ENCODE measurements at places on chromosomes 13 and 19. TPM values are rescaled to one million over a fixed set of nuclear protein-coding genes. Genes with fewer than 3 reads are reported as not detected.

The MAP4K1 gene
- polyA plus RNA-seq = 232 TPM

The SHISA2 gene
- polyA plus RNA-seq = not detected

The CLEC17A gene
- polyA plus RNA-seq = 180 TPM

The ZIC2 gene
- polyA plus RNA-seq = not detected

DNA sequence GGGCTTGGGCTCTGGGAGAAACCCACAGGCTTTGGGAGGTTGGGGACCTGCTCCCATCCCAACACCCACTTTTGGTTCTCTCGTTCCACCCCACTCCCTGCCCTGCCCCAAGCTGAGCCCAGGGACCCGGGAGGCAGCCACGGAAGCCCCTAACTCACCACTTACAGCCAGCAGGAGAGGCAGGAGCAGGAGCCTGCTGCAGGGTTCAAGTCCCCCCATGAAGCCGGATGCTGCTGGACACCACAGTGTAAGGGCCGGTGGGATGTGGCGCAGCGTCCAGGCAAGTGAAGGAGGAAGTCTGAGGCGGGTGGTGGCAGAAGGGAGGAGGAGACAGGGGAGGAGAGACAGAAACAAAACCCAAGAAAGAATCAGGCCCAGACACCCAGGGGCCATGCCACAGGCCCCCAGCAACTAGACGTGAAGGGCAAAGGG lies at the start of gene TYROBP:
TYROBP (minus strand) TSS at position 286 of the 432 bp plus-strand sequence; CDS start at position 219, 67 bp downstream.
- no peaks in the 10 kb centered on the region for H3K36me3 ChIP-seq
- H3K27me3 ChIP-seq = no peaks in the 10 kb centered on the region
- DNase-seq = peak; percentile 32
- H3K4me1 ChIP-seq = peaks cover 44% of the 10 kb centered on the region
- peak within 1 kb of the TSS; percentile 26 for H3K4me3 ChIP-seq

- DNase-seq = peak; percentile 82
- H3K36me3 ChIP-seq = no peaks in the 10 kb centered on the region
- H3K4me1 ChIP-seq = peaks cover 27% of the 10 kb centered on the region
- no peaks in the 10 kb centered on the region for H3K27me3 ChIP-seq
- H3K27ac ChIP-seq = no peak overlapping the region
- H3K4me3 ChIP-seq = peak overlapping the region; percentile 28
These were observed 2.4 kb upstream of the ARGLU1 start for GRCh38 chr13:106570299-106570852.

- H3K4me1 ChIP-seq = no peaks in the 10 kb centered on the region
- no peak overlapping the region for H3K27ac ChIP-seq
- DNase-seq = no peak
- H3K36me3 ChIP-seq = no peaks in the 10 kb centered on the region
- H3K27me3 ChIP-seq = no peaks in the 10 kb centered on the region
These were observed 538.5 kb downstream of the GPC6 start for GRCh38 chr13:93765062-93765461.

DNA sequence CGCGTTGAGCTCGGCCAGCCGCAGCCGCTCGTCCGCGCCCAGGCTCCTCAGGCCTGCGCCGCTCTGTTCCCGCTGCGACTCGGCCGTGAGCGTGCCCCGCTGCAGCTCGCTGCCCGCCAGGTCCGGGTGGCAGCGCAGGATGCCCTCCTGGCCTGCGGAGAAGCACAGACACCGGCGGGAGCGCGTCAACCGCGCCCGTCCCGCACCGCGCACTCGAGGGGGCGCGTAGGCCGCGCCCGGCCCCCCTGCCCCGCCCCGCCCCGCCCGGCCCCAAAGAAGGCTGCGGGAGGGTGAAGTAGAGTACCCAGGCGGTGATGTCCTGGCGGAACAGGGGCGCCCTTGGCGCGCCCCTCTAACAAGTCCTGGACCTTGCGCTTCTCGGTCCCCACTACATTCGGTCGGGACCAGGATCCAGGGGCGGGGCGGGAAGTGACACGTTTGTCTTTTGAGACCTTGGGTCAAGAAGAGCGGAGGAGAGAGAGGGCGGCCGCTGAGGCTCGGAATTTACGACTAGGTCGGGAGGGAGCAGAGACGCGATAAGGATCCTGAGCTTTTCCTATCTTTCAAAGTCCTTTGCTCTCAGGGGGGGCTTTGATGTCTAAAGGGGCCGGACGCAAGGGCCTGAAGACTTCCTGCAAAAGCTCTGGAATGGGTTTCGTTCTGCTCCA lies 9.3 kb upstream of the CDX2 start:
- no peaks in the 10 kb centered on the region for H3K27me3 ChIP-seq
- DNase-seq = no peak
- no peak overlapping the region for H3K4me3 ChIP-seq
- H3K36me3 ChIP-seq = no peaks in the 10 kb centered on the region

DNA sequence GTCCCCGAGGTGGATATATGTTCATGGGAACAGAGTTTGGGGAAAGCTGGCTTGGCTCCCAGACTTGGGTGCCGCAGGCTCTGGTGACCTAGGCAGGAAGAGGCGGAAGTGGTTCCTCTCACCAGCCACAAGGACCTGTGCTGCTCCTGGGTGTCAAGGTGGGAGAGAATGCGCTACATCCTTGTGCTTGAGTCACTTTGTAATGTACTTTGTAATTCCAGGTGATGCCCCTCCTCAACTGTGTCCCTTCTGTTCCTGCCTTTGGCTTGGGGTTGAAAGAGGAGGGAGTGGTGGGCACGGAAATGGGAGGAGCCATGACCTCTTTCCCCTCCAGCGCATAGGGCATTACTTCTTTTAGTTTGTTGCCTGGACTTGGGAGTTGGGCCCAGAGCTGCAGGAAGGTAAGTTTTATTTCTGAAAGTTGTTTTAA lies 10.9 kb downstream of the GARRE1 start:
- H3K4me1 ChIP-seq = peaks cover 41% of the 10 kb centered on the region
- H3K36me3 ChIP-seq = no peaks in the 10 kb centered on the region
- H3K27me3 ChIP-seq = no peaks in the 10 kb centered on the region
- no peak overlapping the region for H3K4me3 ChIP-seq

- no peak for DNase-seq
- no peaks in the 10 kb centered on the region for H3K4me1 ChIP-seq
- no peak overlapping the region for H3K27ac ChIP-seq
- H3K27me3 ChIP-seq = no peaks in the 10 kb centered on the region
- no peak overlapping the region for H3K4me3 ChIP-seq
These were observed 123.4 kb upstream of the ARGLU1 start for GRCh38 chr13:106691341-106691740.

DNA sequence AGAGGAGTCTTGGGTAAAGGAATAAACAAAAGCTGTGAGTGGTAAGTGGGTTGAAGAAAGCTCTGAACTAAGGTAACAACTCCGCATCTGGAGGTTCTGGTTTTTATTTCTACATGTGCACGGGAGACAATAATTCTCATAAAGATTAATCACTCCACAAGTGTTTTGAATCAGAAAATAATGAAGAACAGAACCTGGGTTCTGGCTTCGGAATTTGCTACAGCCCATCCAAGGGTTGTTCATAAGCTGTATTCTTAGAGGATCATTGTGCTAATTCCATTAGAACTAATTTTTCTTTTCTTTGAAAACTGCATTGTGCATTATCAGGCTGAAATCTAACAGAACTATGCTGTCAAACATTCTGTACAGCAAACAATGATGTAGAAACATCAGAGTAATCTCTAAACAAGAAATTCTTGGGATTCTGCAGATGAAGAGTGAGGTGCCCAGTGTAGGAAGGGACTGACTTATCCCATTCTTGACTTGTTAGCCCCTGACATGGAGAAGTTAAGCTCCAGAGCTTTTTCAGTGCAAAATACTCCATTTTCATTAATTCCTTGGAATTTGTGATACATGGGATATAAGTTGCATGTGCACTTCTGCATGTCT lies 368.2 kb downstream of the COG6 start:
- H3K4me1 ChIP-seq = peaks cover 13% of the 10 kb centered on the region
- H3K36me3 ChIP-seq = no peaks in the 10 kb centered on the region
- H3K27me3 ChIP-seq = no peaks in the 10 kb centered on the region
- no peak overlapping the region for H3K4me3 ChIP-seq

DNA sequence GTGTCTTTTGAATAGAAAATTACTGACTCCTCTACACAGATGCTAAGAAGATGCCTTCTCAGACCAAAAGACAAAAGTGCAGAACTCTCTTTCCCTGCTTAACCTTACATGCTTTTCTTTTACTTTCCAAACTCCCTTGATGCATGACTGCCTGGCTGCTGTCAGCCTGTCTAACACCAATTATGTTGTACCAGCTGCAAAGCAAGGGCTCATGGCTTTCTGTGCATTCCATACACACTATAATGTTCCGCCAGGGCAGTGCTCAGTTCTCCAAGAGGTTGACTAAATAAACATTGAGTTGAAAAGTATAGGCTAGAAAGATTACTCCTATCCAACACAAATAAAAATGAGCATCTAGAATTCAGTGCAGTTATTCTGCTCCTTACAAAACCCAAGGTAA lies 330.4 kb upstream of the NBEA start:
- H3K4me1 ChIP-seq = no peaks in the 10 kb centered on the region
- H3K27me3 ChIP-seq = no peaks in the 10 kb centered on the region
- H3K36me3 ChIP-seq = no peaks in the 10 kb centered on the region
- H3K4me3 ChIP-seq = no peak overlapping the region
- H3K27ac ChIP-seq = no peak overlapping the region
- no peak for DNase-seq

- H3K4me3 ChIP-seq = no peak overlapping the region
- H3K27ac ChIP-seq = no peak overlapping the region
- H3K27me3 ChIP-seq = no peaks in the 10 kb centered on the region
- H3K4me1 ChIP-seq = no peaks in the 10 kb centered on the region
- no peaks in the 10 kb centered on the region for H3K36me3 ChIP-seq
- no peak for DNase-seq
These were observed 62.1 kb upstream of the GSX1 start for GRCh38 chr13:27730191-27730590.

DNA sequence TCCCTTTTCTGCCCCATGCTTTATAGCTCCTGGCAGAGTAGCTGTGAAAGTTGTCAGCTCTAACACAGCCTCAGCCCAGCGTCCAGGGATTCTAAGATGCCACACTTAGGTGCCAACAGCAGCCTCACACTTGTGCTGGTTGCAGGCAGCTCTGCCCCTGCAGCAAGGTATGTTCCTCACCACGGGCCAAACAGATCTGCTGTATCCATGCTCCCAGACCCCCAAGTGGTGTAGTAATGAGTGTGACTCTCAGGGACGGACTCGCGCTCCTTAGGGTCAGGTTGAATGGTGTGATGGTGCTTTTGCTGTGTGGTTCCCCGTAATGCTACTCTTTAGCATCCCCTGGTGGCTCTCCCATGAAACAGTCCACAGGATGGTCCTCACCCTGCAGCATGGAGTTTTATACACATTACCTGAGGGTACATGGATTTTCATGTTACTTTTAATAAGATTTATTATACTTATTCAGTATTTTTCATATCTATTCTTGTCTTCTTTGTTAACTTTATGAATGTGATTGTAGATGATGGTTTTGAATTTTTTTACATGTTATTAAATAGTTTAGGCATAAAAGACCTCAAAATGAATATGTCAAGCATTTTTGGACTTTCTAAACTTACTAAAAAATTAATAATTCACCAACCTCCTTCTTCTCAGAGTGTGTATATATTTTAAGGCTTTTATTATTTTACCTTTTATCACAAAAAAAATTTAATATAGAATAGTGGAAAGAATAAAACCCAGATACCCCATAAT lies 232.5 kb downstream of the SLC7A1 start:
- H3K27ac ChIP-seq = no peak overlapping the region
- no peak overlapping the region for H3K4me3 ChIP-seq
- no peaks in the 10 kb centered on the region for H3K4me1 ChIP-seq
- no peaks in the 10 kb centered on the region for H3K27me3 ChIP-seq
- H3K36me3 ChIP-seq = no peaks in the 10 kb centered on the region
- peak; percentile 66 for DNase-seq

GRCh38 chr13:72643311-72643989 lies 84.0 kb downstream of the MZT1 start:
- H3K27ac ChIP-seq = no peak overlapping the region
- H3K4me1 ChIP-seq = no peaks in the 10 kb centered on the region
- peak; percentile 12 for DNase-seq
- H3K36me3 ChIP-seq = no peaks in the 10 kb centered on the region
- H3K4me3 ChIP-seq = no peak overlapping the region

GRCh38 chr13:110124201-110124940 lies 182.6 kb downstream of the COL4A1 start:
- H3K36me3 ChIP-seq = no peaks in the 10 kb centered on the region
- no peaks in the 10 kb centered on the region for H3K4me1 ChIP-seq
- no peak overlapping the region for H3K27ac ChIP-seq
- no peak for DNase-seq
- H3K4me3 ChIP-seq = no peak overlapping the region
- H3K27me3 ChIP-seq = no peaks in the 10 kb centered on the region

GRCh38 chr19:53874606-53874990 lies 6.9 kb downstream of the MYADM start:
- peaks cover 2% of the 10 kb centered on the region for H3K27me3 ChIP-seq
- no peak overlapping the region for H3K4me3 ChIP-seq
- no peak overlapping the region for H3K27ac ChIP-seq
- H3K4me1 ChIP-seq = peaks cover 49% of the 10 kb centered on the region
- H3K36me3 ChIP-seq = peaks cover 5% of the 10 kb centered on the region
- DNase-seq = no peak

GRCh38 chr13:86591862-86592261 lies 792.6 kb upstream of the SLITRK6 start:
- H3K27ac ChIP-seq = no peak overlapping the region
- H3K4me1 ChIP-seq = no peaks in the 10 kb centered on the region
- no peak for DNase-seq
- H3K36me3 ChIP-seq = no peaks in the 10 kb centered on the region
- no peak overlapping the region for H3K4me3 ChIP-seq

GRCh38 chr19:30046522-30046921 lies 104.5 kb downstream of the URI1 start:
- peaks cover 5% of the 10 kb centered on the region for H3K4me1 ChIP-seq
- DNase-seq = peak; percentile 54
- H3K27me3 ChIP-seq = no peaks in the 10 kb centered on the region
- H3K27ac ChIP-seq = no peak overlapping the region
- no peak overlapping the region for H3K4me3 ChIP-seq

DNA sequence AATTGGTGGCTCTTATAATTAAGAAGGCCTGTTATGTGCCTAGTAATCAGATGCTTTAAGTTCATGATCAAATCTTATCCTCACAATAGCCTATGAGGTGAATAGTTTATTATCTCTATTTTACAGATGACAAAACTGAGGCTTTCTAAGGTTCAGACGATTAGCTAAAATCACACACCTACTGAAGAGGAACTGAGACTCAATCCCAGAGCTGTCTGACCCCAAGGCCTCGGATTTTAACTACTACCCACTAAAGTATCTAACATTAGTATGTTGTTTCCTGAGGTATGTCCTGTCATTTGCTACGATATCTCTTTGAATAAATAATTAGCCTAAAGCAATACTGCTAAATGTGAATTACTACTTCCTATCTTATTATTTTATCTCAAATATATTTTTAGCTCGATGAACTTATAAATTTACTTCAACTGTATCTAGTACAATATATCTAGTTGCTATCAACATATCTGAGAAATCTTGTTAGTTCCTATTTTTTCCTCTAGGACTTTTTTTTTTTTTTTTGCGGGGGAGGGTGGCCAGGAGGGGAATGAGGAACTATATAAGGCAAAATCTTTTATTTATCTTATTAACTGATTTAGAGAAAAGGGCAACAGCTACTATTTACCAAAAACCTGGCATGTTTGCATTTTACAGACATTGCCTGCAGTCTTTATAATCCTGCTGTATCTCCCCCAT lies 118.5 kb downstream of the ABCC4 start:
- H3K4me3 ChIP-seq = no peak overlapping the region
- H3K27me3 ChIP-seq = no peaks in the 10 kb centered on the region
- peaks cover 3% of the 10 kb centered on the region for H3K4me1 ChIP-seq
- no peaks in the 10 kb centered on the region for H3K36me3 ChIP-seq
- no peak overlapping the region for H3K27ac ChIP-seq

- H3K4me3 ChIP-seq = no peak overlapping the region
- no peaks in the 10 kb centered on the region for H3K4me1 ChIP-seq
- H3K27me3 ChIP-seq = no peaks in the 10 kb centered on the region
- no peak overlapping the region for H3K27ac ChIP-seq
- no peaks in the 10 kb centered on the region for H3K36me3 ChIP-seq
These were observed 65.8 kb upstream of the SLITRK6 start for GRCh38 chr13:85864963-85865530.
